ENCODE measurements at places on chromosomes 13 and 19.

- no peak for DNase-seq
Measured at GRCh38 chr13:45339867-45340266, 1.1 kb downstream of the TPT1 start.

DNA sequence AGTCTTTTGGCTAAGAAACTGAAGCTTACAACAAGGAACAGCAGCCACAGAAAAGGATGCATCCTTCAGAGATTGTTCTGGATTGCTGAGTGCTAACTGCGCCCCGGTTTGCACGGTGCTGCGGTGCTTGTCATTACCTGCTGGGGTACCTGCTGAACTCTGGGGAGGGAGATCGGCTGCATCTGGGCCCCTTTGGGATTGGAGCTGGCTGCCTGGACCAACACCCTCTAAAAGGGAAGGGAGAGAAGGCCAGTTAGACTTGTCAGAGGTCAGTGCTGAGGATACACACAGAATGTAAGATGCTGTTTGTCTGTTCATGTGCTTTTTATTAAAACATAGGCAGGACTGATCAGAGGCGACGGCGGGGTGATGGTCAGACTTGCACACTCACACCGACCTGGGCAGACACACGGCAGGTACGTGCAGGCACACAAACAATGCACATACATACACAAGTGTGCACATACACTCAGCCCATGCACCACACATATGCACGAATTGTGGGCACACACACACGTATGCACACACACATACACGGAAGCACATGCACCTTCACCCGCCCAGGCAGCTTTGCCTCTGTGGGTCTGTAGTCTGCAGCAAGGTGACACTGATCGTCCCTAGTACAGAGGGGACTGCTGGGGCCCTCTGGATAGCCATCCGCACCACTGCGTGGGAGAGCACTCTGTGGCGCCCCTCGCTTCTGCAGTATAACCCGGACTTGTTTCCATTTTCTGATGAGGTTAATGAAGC lies 66.1 kb downstream of the RFX2 start:
- DNase-seq: no peak

DNA sequence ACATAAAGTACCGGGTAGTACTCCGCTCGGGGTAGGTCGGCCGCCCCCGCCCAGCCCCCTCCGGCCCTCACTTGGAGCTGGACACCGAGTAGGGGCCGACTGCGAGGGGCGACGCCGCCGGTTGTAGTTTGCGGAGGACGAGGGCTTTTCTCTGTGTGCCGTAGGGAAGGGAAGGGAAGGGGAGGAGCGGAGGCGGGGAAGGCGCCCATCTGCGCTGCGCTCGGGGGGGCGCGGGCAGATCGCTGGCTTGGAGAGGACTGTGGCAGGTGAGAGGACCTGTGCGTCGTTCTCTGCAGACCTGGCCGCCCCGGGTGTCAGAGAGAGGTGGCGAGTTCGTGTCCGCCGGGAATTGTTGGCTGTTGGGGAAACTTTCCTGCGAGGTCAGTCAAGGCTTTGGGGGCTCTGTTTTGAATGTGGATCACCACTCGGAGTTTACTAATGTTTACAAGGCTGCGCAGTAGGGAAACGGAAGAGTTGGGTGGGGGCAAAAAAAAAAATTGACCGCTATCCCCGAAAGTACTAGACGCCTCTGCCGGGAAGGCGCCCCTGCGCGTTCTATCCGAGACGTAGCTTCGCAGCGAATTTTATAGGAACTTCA lies 1.4 kb downstream of the ING1 start:
- DNase-seq: peak; percentile 75

- no peak for DNase-seq
Measured at GRCh38 chr13:66137384-66137783, 1092.8 kb downstream of the PCDH9 start.

DNA sequence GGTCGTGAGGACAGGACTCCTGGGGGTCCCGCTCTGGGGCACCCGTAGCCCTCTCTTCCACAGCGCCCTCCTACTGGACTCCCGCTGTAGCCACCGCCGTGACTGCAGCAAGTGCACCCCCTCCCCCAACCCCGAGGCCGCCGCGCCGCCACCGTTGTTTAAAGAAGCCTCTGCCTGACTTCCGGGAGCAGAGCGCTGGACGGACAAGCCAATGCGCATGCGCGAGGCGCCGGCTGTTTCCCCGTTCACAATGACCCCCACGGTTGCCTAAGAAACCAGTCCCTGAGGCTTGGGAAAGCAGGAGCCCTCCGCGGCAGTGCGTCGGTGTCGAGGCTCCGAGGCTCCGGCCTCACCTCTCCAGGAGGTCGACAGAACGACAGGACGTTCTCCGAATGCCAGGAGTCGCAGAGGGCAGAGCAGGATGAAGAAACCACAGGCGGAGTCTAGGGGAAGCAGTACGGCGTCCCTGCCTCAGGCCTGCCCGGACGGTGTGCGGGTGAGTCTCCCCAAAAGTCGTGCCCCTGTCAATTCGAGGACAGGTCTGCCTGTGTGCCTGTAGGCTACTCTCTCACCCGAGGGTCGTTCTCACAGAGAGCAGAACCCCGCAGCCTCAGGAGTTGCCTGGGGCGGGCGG lies 70.5 kb upstream of the ZNF420 start:
- DNase-seq: peak; percentile 16

- no peak for DNase-seq
Measured at GRCh38 chr13:24650161-24650560, 30.0 kb upstream of the ATP12A start.

- no peak for DNase-seq
Measured at GRCh38 chr13:32247887-32248286, 67.3 kb downstream of the ZAR1L start.

DNA sequence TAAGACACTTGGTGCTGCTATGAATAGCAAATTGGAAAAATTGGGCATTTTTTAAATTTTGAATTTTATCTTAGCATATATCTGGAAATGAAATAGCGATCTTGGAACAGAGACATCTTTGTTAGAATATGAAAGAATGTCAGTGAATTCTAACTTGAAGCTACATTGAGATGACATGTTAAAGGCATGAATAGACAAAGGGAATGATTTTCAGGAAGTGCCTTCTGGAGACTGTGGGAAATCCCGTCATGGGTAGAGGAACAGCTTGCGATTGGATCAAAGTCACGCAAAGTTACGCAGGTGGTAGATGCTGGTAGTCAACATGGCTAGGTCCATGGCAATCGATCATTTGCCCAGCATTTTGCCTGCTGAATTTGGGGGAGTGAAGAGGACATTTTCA lies 43.5 kb downstream of the LRCH1 start:
- DNase-seq: no peak

GRCh38 chr19:40689339-40690049 lies 957 bp downstream of the NUMBL start:
- peak; percentile 43 for DNase-seq

GRCh38 chr19:372306-372890 lies 27.8 kb upstream of the MIER2 start:
- DNase-seq: peak; percentile 76

DNA sequence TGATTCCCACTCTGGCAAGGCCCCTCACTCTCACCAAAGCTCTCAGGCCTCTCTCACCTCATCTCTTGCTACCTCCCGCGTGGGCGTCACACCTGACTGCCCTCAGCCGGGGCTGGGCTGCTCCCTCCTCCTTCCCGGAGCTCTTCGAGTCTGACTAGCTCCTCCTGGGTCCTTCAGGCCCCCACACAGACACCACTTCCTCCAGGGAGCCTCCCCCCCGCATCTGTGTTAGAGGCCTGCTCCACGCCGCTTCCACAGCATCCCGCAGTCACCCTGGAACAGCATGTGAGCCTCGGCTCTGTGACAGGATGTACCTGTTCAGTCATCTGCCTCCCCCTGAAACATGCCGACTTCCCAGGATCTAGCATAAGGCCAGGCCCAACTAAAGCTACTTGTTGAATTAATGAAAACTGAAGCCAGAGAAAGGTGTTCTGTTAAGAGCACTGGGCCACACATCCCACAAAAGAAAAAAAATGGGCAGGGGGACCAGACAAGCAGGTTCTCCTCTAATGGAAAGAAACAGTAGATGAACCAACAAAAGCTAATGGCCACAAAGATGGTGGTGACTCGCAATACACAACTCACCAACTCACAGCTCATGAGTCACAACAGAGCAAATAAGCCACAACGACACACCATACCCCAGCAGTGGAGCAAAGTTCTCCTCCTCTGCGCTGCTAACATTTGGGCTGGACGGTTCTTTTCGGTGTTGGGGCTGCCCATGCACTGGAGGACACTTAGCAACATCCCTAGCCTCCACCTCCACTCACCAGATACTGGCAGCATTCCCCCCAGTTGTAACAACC lies 3.0 kb downstream of the PPP6R1 start:
- no peak for DNase-seq

- DNase-seq: no peak
Measured at GRCh38 chr19:31418692-31419430, 69.6 kb upstream of the TSHZ3 start.

GRCh38 chr13:114110091-114110829 lies 22.2 kb downstream of the RASA3 start:
- DNase-seq: no peak

DNA sequence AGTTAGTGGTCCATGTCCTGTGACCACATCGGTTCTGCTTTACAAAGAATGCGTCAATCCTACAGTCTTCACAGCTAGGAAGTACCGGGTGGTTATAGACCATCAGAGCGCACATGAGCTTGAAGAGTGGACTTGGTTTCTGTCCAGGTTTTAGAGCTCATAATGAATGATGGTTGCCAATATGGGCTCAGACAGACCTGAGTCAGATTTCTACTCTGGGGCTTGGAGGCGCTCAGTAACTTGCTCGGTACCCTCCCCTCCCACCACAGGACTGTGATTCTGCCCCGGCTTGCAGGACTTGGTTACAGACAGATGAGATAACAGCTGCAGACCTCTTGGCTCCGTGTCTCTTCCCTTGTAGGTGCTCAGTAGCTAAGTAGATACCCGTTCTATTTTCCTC lies 284.7 kb downstream of the TSHZ3 start:
- DNase-seq: no peak

- no peak for DNase-seq
Measured at GRCh38 chr19:30567536-30568232, 195.5 kb downstream of the ZNF536 start.

DNA sequence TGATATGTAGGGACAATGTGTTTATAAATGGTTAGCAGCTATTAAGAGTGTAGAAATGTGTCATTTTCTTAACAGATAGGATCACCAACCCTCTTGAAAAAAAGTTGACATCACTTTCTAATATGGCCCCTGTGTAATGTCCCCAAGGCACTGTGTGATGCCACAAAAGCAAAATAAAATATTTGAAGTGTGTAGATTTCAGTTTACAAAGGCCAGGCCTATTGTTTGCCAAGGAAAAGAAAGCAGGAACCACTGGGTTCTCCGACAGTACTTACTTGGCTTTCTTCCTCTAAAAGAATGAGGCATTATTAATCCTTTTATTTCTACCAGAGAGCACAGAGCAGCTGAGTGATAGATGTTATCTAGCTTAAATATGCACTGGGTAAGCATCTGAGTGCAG lies 10.5 kb upstream of the GJA3 start:
- DNase-seq: peak; percentile 43

- DNase-seq: no peak
Measured at GRCh38 chr13:93769101-93769500, 542.5 kb downstream of the GPC6 start.

- DNase-seq: no peak
Measured at GRCh38 chr13:50846861-50847475, 3.5 kb upstream of the DLEU7 start.

GRCh38 chr19:17216058-17216670 lies 1.0 kb downstream of the USE1 start:
- no peak for DNase-seq

GRCh38 chr13:46210362-46211083 lies 1.2 kb upstream of the LRRC63 start:
- DNase-seq: no peak

DNA sequence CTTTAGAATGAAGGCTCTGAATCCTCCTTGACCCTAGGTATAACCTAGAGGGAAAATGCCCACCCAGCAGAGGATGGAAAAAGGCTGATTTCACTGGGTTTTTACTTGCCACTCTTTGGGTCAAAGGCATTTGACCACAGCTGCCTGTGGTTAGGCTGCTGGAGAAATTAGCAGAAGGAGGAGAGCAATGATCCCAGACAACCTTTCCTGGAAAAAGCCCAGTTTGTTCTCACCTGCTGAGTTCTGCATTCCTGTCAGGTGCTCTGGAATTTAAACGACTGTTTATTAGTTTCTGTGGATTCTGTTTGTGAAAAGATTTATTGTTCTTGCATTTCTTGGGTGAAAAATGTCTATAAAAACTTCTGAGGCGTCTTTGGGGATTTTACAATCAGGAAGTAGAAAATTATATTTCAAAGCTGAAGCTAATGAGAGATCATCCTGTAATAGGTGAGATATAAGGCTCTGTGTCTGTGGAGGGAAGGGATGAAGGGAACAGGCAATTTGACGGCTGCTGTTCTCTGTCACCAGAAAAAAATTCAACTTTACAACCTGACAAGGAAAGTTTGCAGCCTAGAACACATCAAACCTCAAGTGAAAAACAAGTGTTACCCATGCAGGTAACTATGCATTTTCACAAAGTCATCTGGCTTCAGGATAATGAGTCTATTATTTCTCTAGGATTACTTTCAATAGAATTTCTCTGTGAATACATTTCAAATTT lies 519.7 kb downstream of the DIAPH3 start:
- peak; percentile 46 for DNase-seq

GRCh38 chr13:113623491-113624234 lies 34.3 kb downstream of the ATP4B start:
- DNase-seq: no peak

- peak; percentile 80 for DNase-seq
Measured at GRCh38 chr19:47097396-47098201, 16.0 kb downstream of the ZC3H4 start.

DNA sequence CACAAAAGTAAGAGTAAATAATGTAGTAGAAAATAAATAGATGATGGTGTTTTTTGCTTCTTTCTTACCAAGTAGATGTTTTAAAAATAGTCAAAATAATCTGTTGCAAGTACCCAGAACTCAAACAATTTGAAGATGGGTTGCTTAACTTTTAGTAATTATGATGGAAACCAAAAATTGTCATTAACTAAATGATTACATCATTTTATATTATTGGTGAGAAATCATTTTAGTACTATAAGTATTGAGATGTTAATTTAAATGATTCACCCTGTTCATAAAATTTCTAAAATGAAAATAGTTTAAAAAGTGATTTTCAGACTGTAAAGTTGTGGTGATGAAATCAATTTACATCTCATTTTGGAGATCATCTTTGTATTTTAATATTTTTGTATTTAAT lies 404.5 kb downstream of the GPC5 start:
- no peak for DNase-seq

DNA sequence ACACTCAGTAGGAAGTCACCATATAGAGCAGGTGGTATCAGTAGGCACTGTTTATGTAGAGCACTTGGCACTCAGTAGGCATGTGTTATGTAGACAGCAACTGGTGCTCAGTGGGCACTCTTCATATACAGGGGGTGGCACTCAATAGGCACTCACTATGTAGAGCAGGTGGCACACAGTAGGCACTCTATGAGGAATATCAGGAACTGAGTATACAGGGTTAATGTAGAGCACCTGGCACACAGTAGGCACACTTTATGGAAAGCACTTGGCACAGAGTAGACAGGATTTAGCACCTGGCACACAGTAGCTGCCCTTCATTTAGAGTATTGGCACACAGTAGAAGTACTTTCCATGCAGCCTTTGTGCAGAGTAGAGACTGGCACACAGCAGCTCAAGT lies 1.1 kb upstream of the CYP4F3 start:
- DNase-seq: no peak

GRCh38 chr19:9883231-9883758 lies 48.2 kb downstream of the PIN1 start:
- peak; percentile 15 for DNase-seq
